ENCODE measurements at places on chromosomes 7 and 10. TPM values are rescaled to one million over a fixed set of nuclear protein-coding genes. Genes with fewer than 3 reads are reported as not detected.

Gene CFAP70
- total RNA-seq = 2.5 TPM

GRCh38 chr10:77319557-77319956 is 318.1 kb downstream of the KCNMA1 start:
- no peak for DNase-seq

DNA sequence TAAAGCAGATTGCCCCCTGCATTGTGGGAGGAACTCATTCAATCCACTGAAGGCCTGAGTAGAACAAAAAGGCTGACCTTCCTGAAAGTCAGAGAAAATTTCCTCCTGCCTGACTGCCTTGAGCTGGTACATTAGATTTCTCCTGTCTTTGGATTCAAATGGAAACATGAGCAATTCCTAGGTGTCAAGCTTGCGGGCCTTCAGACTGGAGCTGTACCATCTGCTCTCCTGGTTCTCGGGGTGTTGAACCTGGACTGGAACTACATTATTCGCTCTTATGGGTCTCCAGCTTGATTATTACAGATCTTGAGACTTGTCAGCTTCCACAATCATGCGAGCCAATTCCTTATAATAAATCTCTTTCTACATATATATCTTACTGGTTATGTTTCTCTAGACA is 173.6 kb upstream of the STEAP4 start:
- DNase-seq = no peak

DNA sequence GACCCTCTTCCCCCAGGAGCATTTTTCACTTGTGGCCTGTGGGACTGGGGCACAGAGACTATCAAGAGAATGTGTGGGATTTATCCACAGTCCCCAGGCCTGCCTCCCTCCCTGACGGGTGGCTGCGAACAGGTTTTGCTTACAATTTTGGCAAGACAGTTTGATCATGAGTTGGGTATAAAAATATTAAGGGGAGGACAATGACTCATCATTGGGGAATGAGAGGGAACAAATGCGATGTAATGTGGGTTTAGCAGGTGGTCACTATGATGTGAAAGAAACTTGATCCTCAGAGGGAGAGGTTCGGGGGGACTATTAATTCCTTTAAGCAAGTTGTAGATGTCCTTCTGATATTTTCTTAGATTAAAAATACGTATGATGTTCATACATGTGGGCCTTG is 52.2 kb downstream of the EMX2 start:
- DNase-seq = no peak

Gene TCAF2
- total RNA-seq = 0.87 TPM

Gene HIPK2
- 217 TPM for total RNA-seq

DNA sequence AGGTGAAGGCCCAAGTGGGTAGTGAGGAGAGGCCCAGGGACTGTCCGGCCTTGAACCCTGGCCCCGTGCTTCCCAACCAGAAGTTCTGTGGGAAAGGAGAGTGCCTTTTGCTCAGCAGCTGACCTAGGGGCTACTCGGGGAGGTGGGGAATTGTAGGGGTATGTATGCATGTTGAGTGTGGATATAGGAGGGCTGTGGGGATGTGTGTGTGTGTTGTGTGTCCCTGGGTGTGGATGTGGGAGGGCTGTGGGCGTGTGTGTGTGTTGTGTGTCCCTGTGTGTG is 12.2 kb downstream of the EPHB6 start:
- peak; percentile 62 for DNase-seq

DNA sequence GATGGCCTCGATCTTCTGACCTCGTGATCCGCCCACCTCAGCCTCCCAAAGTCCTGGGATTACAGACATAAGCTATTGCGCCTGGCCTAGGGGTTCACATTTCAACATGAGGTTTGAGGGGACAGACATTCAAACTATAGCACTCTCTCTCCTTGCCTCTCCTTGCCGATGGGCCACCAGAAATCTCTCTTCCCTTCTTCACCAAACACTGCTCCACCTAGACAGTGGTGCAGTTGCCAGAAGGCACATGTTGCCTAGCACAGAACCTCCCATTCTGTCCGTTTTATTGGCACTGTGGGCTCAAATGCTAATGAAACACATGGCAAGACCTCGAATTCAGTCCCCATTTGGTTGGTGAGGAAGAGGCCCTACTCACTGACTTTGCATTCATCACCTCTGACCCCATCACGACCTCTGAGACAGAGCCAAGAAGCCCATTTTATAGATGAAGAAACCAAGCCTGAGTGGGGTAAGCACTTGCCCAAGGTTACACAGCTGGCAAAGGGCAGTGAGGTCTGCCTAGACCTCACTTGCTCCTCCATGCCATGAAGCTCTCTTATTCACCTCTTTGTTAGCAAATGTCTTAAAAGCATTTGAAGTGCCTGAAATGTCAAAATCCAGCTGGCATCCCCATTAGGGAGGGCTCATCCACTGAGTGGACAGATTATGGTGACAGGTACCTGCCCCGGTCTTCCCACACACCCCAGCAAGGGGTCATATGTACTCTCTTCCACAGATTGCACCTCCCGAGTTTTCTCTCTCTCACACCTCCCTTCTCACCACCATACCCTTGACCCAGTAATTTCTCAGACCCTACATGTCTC is 34.0 kb downstream of the GPRIN2 start:
- DNase-seq = peak; percentile 82

DNA sequence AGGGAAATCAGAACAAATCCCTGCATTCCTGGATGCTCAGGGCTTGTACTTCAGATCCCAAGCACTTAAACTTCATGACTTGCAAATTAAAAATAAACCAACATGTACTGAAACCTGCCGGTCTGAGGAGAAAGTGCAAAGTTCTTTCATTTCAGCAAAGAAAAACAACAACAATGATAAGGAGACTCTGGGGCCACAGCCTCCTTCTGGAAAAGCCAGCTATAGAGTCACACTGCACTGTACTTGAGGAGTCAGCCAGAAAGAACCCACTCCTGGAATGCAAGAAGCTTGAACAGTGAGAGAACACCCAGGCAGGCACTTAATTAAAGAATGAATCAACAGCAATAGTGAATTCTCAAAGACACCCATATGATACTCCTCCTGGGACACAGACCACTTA is 49.7 kb upstream of the TM9SF3 start:
- no peak for DNase-seq

GRCh38 chr10:16832351-16833080 is 15.3 kb upstream of the RSU1 start:
- DNase-seq = no peak

- DNase-seq = no peak
These were observed 79.3 kb downstream of the JCAD start for GRCh38 chr10:29980084-29980483.

Gene SEC61G
- total RNA-seq = 96.2 TPM

Data from mesenteric fat pad (tissue), 1 donor.